ENCODE measurements at places on chromosomes 1 and 21.
A peak's percentile ranks its signal among the peaks of the same experiment; 100 is the strongest.

GRCh38 chr1:236754525-236755210 is 40.4 kb upstream of the MTR start:
- DNase-seq: no peak

DNA sequence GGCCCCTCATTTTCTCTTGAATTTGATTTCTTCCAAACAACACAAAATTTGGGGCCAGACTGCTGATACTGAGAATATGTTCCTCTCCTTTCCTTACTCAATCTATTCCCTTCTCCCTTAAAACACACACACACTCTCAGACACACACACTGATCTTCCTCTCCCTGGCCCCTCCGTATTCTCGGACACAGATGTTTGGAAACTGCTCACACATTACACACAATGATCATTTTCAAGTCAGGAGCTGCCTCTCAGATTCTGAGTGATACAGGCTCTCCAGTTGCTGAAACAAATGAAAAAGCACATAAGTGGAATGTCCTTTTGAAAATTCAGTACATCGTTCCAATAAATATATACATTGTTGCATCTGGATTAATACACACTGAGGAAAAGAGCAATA is 161.3 kb downstream of the CLEC20A start:
- DNase-seq: no peak

DNA sequence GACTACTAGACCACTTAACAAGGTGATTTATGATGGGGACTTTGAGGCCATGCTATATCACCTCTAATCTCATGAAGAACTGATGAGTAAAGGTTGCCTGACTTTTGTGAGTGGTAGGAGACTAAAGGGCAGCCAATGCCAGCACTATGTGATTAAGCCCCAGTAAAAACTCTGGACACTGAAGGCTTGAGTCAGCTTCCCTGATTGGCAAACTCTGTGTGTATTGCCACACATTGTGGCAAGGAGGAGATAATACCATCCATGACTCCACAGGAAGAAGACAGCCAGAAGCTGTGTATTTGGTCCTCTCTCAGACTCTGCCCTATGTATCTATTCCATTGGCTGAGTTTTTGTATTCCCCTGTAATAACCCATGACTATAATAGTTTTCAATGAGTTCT is 413.3 kb upstream of the ZRANB2 start:
- DNase-seq: no peak

GRCh38 chr1:206535853-206536188 is 28.5 kb downstream of the RASSF5 start:
- DNase-seq: no peak

DNA sequence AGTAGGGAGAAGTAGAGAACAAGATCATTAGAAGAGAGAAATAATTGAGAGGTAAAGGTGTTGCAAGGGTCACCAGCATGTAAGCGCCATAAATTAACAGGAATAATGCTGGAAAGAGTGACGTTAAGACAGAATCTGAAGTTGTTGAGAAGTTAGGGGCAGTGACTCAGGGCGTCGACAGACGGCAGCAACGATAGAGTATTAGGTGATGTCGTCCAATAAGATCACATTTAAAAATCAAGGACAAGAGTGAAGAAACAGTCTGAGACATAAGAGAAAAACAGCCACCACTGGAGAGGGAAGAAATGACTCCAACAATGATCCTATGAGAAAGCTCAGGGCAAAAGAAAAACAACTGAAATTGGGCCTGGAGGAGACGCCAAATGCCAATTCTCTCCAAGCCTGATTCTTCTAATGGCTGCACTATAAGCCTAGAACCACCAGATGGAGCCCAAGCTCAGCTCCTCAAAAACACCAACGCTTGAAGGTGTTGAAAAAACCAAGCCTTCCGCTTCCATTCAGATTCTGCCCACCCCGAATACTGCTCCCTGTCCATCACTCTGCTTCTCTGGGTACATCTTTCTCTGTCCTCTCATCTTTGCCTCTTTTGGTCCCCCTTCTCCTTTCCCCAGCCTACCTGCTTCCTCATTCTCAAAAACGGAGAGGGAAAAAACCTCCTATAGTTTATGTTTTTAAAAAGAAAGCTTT is 70.0 kb downstream of the LUZP1 start:
- DNase-seq: peak; percentile 52

- DNase-seq: no peak
Measured at GRCh38 chr1:200150721-200151120, 123.2 kb downstream of the NR5A2 start.

DNA sequence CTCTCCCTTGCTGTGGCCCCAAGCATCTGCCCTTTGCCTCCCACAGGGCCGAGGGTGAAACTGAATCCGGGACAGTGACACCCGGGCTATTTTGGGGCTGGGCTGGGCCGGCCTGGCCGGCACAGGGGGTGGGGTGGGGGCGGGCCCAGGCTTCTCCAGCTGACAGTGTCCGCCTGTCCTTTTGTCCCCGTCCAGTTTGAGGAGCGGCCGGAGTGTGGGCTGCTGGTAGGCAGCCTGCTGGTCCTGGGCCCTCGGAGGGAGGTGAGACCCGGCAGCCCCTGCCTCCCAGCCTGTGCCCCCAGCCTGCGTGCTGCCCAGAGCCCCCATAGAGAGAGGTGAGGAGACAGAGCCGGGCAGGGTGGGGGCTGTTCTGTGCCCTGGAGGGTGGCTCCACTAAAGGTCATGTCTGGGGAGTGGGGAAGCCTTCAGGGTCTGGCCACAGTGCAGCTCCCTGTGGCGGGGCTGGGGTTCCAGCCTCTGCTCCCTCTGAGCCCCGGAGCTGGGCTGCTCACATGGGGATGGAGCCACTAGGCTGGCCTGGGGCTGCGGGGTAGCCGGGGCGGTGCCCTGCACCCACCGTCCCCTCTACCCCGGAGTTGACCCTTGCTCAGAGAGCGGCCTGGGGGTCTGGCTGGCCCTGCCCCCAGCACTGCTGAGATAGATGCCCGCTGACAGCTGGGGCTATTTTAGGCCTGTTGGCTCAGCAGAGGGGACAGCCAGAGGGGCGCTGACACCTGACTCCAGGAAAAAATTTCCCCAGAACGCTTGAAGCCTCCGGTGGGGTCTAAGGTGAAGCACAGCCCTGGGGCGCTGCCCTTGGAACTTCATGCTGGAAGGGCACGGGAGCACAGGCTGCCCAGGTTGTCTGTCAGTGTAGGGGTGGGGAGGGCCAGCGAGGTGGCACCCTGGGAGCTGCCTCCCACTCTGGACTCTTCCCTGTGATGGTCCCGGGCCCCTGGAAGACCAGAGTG is at the start of gene OBSCN:
Gene OBSCN (plus strand): TSS at position 194 of the 971 bp plus-strand sequence. CDS start 3,740 bp downstream, outside the sequence.
- no peak for DNase-seq

DNA sequence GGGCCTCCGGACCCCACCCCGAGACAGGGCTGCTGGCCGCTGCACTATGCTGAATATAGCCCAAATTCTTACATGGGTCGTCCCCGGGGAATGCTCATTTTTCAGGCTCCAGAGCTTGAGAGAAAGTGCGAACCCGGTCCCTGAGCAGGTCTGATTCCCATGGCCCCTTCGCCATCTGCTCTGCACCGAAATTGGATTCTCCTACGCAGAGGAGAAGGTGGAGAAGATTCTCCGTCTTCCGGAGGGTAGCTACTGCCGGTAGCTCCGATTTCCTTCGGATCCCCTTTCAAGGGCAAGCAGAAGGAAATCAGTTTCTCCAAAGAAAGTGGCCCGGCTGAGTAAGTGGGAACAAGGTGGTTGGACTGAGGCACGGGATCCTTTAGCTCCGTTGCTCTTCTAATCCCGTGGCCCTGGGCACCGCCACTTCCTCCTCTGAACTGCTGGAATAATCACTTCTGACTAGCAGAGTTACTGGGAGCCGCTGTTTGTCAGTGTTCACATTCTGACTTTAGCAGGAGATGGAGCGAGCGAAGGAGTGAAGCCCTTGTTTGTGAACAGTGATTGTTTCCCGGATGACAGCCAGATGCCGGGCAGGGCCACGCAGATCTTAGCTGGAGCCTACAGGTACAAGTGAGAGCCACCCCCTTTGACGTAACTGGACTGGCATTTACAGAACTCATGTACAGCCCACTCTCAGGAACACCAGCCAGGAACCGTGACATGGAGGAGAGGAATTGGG is 1.1 kb upstream of the ZNF496 start:
- DNase-seq: no peak

DNA sequence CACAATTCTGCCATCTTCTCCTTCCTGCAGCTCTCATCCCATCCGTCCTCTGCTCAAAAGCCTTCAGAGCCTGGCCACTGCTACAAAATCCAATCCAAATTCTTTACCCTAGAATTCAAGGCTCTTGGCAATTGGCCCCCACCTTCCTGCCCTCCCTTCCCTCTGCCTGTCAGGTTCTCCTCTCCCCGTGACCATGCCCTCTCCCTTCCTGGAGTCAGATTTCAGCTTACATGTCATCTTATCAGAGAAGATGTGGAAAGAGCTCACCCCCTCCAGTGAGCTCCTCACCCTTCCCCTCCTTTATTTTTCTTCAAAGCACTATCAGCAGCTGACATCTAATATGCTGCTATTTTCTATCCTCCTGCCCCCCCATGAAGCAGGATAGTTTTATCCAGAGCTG is 86.9 kb downstream of the GRIK3 start:
- no peak for DNase-seq

DNA sequence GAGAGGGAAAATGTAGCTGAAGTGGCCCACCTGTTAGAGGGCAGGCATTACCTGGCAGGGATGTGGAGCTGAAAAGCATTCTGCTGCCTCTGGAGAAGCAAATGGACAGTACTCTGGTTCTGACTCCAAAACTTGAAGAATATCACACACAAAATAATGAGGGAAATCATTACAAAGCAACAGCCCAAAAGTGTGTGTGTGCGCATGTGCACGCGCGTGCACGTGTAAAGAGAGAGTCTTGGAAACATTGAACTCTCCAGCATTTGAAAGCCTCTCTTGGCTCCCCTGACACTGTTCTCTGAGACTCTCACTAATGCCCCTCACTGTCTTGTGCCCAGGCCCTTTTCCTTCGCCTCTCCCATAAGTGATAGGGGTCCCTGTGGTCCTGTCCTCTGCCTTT is 2.3 kb upstream of the VTCN1 start:
- no peak for DNase-seq

Data from nephron progenitor cell (in vitro differentiated cells).